HCT116 (cell line): ENCODE measurements at places on chromosomes 6 and 20.

GRCh38 chr6:124028117-124028516, 224.5 kb downstream of the NKAIN2 start:
- H3K36me3 ChIP-seq = no peaks in the 10 kb centered on the region
- no peak overlapping the region for H3K27ac ChIP-seq
- no peaks in the 10 kb centered on the region for H3K4me1 ChIP-seq
- H3K4me3 ChIP-seq = no peak overlapping the region
- peaks cover 3% of the 10 kb centered on the region; the same call in 1 of the 2 replicates for H3K27me3 ChIP-seq
- DNase-seq = no peak

DNA sequence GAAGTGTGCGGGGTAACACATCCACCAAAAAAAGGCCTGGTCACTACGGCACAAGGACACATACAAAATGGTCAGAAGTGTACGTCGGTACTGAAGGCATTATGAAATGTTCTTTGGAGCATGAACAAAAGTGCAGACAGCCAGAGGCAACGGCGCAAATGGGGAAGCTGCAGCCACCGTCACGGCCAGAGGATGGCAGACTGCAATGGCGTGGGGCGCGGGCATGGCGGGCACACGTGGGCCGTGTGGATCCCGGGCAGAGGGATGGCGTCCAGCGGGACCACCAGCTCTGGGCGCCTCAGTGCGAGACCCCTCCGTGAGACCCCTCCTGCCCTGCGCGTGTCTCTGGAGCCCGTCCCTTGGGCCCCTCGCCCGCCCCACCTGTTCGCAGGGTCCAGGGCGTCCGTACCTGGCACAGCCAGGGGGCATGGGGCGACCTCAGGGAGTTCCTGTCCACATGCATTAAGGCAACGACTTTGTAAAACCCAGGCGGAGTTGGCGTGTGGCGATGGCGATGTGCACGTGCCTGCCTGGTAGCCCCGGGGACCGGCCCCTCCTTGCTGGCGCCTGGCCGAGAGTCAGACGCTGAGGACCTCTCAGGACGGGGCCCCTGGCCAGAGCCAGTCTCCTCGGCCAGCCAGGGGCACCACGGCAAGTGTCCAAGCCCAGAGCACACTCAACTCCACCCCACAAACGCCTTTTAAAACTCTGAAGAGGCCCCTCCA, 39.5 kb upstream of the CHRNA4 start:
- H3K36me3 ChIP-seq = no peaks in the 10 kb centered on the region
- H3K4me1 ChIP-seq = no peaks in the 10 kb centered on the region
- no peak overlapping the region for H3K27ac ChIP-seq
- no peaks in the 10 kb centered on the region for H3K27me3 ChIP-seq
- no peak for DNase-seq

DNA sequence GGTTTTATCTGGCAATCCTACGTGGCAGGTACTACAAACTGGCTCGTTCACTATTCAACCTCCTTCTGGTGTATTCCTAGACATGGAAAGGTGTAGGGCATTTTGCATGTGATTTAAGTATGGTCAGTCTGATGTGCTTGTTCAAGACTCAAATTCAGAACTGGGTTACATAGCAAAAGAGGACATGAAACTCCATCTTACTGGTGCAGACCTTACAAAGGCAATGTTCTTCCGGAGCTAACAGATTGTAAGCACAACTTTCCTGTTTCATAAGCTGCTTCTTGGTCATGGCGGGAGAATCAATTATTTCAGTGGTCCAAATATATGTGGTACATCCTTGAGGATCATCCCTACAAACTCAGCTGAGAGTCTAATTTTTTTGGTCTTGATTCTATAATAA, 703.4 kb downstream of the EPM2A start:
- DNase-seq = no peak
- H3K27ac ChIP-seq = no peak overlapping the region
- H3K36me3 ChIP-seq = no peaks in the 10 kb centered on the region
- no peaks in the 10 kb centered on the region for H3K4me1 ChIP-seq

DNA sequence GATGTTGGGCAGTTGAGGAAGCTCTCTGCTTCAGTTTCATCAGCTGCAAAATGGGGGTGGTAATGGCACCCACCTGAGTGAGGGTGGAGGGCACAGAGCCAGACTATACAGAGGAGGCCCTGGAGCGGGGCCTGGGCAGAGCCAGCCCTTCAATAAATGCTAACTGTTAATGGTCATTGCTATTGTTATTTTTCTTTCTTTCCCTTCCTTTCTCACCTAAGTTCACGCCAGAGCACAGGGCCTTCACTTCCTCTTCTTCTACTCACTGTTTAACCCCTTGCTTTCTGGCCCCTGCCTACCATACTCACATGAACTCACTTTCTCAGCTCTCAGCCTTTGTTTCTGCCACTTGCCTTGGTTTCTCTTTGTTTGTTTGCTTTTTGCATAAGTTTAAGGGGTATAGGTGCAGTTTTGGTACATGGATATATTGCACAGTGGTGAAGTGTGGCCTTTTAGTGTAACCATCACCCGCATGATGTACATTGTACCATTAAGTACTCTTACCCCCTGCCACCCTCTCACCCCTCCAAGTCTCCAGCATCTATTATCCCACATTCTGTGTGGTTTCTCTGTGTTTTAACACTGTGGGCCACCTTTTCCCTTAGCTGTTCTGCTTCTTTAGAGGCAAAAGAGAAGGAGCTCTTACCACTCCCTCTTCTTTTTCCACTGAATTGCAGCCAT, 7.5 kb upstream of the RREB1 start:
- H3K27me3 ChIP-seq = no peaks in the 10 kb centered on the region
- no peaks in the 10 kb centered on the region for H3K36me3 ChIP-seq
- H3K27ac ChIP-seq = no peak overlapping the region
- no peak overlapping the region for H3K4me3 ChIP-seq

DNA sequence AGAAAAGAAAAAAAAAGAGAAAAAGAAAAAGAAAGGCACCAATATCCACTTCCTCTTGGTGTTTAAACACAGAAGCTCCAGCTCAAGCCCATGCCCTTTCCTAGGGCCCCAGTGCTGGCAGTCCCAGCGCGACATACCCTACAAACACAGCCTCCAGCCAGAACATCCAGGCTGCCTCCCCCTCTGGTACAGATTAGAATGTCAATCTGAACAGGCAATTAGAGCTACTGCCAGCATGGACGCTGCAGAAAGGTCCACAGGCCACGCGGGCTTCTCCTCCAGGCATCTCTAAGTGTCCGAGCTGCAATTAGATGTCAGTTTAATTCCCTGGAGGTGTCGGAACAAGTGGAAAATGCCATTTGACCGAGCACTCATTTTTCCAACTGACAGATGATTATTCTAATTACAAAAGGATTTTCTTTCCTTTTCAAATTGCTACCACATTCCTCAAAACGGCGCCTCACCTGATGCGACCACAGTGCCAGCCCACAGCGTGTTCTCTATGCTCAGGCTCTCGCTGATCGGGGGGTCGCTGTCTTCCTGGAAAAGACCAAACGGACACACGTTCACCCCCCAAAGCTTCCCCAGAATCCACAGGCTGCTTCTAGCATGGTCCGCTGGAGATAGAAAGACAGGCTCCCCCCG, 79.5 kb downstream of the ATP9A start:
- no peak for DNase-seq
- no peak overlapping the region for H3K4me3 ChIP-seq

DNA sequence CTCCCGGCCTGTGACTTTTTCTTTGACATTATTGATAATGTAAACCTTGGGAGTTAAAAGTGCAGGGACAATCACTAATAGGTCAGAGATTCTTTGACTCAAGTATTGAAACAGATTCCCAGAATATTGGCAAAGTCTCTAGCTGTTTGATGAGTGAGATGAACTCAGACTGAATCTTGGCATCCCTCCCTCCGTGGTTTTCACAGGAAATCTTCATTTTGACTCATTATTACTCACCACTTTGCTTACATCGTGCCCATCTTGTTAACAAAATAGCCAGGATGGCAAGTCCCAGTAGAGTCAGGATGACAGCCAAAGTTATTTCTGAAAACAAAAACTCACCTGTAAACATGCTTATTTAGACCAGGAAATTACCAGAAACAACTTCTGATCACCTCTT, 2.0 kb downstream of the TSBP1 start:
- H3K4me3 ChIP-seq = no peak overlapping the region
- peak; percentile 66 for DNase-seq
- no peaks in the 10 kb centered on the region for H3K27me3 ChIP-seq
- peaks cover 7% of the 10 kb centered on the region for H3K4me1 ChIP-seq
- no peaks in the 10 kb centered on the region for H3K36me3 ChIP-seq

DNA sequence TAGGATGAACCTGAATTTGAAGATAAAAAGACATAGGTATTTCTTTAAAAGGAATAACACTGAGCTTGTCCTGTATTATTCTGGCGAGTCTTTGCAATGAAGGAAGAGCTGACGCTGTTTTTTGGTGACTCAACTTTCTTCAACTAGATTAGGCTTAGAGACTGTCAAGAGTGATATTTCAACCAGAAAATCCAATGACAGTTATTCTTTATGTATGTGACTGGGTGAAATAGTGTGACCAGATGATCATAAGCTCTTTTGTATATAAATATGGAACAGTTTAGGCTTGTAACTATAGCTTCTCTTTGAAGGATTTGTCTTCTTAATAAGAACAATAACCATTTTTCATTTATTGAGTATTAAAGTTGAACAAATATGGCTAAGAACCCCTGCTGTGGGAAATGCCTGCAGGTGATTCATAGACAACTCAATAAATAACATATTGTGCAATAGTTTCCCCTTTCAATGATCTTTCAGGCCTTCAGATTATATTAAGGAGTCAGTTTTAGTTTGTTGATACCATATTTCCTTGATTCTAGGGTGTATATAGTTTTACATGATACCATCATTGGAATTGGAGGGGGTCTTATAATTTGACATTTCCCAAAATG, 265.6 kb upstream of the JAG1 start:
- no peaks in the 10 kb centered on the region for H3K4me1 ChIP-seq
- no peak overlapping the region for H3K27ac ChIP-seq
- DNase-seq = no peak
- H3K27me3 ChIP-seq = no peaks in the 10 kb centered on the region
- no peaks in the 10 kb centered on the region for H3K36me3 ChIP-seq
- no peak overlapping the region for H3K4me3 ChIP-seq

DNA sequence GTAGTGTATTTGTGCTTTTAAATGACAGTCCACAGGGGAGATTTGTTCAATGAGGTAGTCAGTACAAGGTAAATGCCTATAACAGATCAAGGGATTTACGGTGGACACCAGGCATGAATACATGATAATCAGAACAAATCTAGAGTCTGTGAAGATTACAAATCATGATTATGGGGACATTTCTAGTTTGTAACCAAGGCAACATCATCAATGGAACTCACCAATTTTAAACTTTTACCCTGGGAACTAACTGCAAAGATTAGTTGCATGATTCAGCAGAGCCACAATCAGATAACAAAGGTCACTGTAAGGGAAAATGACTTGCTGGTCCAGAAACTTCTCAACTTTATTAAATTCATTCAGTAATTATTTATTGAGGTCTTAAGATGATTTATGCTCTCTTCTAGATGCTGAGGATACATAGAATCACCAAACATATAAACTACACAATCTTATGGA, at the start of gene CRISP1:
Gene CRISP1, minus strand, starts transcription at position 51 of the 459 bp plus-strand sequence. CDS start 9,135 bp downstream, outside the sequence.
- DNase-seq = no peak
- no peak within 1 kb of the TSS for H3K27ac ChIP-seq
- no peaks in the 10 kb centered on the region for H3K27me3 ChIP-seq
- H3K36me3 ChIP-seq = no peaks in the 10 kb centered on the region
- H3K4me1 ChIP-seq = no peaks in the 10 kb centered on the region

- no peak overlapping the region for H3K4me3 ChIP-seq
- no peak overlapping the region for H3K27ac ChIP-seq
- H3K36me3 ChIP-seq = no peaks in the 10 kb centered on the region
- no peak for DNase-seq
- no peaks in the 10 kb centered on the region for H3K27me3 ChIP-seq
Measured at GRCh38 chr6:74357321-74357720, 661.3 kb downstream of the CD109 start.
